NT2/D1 (cell line): ENCODE measurements at places on chromosomes 6 and 20.

DNA sequence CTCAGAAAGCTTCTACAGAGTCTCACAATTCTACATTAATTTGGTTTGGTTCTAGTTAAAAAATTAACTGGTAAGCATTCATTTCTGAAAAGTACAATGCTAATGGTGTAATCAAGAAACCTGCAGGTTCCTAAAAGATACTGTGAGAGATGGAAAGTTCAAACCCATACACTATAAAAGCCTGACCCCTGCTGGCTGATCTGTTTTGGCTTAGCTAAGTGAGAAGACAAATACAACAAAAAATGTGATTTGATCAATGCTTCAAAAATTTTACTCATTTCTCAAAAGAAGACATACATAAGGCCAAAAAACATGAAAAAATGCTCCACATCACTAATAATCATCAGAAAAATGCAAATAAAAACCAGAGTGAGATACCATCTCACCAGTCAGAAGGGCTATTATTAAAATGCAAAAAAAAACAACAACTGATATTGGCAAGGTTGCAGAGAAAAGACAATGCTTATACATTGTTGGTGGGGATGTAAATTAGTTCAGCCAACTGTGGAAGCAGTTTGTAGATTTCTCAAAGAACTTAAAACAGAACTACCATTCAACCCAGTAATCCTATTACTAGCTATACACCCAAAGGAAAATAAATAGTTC is 102.8 kb downstream of the MOXD1 start:
- peak; percentile 36 for DNase-seq

GRCh38 chr6:84836366-84836765 is 72.0 kb upstream of the TBX18 start:
- DNase-seq = no peak

- no peak for DNase-seq
Observed at GRCh38 chr20:46905364-46906125, 10.9 kb downstream of the EYA2 start.

DNA sequence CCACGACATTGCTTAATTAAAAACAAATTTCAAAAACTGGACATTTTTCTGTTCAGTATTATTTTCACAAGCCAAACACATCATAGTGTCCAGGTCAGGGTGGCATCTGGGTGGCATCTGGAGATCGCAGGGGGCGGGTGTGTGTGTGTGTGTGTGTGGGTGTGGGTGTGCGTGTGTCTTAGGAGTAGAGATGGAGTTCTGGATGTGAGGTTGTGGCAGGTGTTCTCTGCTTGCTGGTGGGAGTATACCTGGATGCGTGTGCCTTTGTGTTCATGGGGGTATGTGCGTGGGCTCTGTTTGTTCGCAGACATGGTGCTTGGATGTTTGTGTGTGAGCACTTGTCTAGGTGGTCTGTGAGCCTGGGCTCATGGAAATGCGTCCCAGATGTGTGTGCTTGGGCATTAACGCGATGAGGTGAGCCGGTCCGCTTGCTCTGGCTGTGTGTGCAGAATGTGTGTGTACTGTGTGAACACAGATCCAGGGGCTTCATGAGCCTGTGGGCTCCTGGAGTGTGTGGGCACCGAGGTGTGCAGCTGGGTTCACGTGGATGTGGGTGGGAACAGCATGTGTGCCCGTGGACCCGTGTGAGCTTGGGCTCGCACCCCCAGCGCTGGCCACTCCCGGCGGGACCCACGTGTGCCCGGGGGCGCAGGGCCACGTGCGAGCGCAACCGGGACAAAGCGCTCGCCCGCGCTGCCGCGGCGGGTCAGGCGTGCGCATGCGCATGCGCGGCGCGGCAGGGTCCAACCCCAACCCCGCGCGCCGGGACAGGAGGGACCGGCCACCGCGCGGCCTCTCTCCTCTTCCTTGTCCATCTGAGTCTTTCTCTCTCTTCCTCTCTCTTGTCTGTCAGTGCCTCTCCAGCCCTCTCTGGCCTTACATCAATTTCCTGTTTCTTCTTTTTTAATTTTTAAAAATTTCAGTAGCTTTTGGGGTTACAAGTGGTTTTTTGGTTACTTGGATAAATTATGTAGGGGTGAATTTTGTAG is 60.4 kb downstream of the SRC start:
- DNase-seq = no peak

DNA sequence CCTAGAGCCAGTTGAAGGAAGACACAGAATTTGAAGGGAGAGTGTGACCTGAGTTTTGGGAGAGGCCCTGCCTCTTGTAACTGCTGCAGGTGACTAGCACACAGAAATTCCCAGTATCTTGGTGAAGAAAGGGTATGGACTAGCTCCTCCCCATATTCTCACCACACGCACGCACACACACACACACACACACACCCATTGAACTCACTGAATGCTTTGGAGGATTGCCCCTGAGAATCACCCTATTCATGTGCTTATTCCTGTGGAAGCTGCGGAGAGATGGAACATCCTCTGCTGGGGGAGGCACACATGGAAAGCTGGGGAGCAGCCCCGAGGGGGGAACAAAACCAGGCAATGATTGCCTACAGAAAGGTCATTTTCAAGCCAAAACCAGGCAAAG is 6.2 kb upstream of the LMBRD1 start:
- DNase-seq = peak; percentile 57

- peak; percentile 59 for DNase-seq
Observed at GRCh38 chr6:147033267-147033666, 170.9 kb upstream of the STXBP5 start.
